8988T (cell line): ENCODE measurements at places on chromosomes 2 and 18.

DNA sequence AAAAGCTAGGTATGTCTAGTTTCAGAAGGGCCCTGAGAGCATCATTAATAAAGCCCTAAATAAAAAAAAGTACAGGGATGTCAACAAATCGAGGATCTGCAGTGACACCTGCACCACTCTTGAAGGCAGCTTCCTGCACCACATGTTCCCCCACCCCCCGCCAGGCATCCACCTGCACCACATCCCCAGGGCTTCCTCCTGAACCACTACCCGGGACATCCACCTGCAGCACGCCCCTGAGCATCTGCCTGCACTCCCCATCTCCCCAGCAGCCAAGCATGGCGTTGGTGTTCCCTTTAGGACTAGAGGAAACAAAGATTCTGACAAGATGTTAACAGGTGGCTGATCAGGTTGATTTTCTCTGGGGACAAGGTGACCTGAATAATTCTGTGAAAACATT, 55.2 kb downstream of the DLGAP1 start:
- no peak for DNase-seq

- no peak for DNase-seq
Measured at GRCh38 chr18:76431437-76432273, 63.4 kb downstream of the ZNF516 start.

GRCh38 chr2:74059137-74059775, 74.5 kb downstream of the TET3 start:
- DNase-seq = no peak

- no peak for DNase-seq
Measured at GRCh38 chr2:127128445-127128904, 21.5 kb upstream of the BIN1 start.

DNA sequence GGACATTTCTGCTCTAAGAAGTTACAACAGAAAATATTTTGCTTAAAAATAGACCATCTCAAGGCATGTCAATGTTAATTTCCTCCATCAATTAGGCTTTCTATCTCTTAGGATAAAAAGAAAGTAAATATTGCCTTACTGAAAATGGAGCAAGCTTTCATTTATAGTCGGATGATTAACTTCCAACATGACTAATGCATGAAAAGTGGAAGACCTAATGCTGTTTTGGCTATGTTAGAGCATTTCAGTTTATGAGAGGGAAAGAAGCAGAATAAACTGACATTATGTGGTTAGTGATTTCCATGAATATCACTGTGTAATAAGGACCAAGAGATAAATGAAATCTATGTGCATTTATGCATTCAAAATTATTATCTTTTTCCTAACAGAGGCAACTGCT, 475.2 kb upstream of the UBE2E3 start:
- DNase-seq = no peak

- no peak for DNase-seq
Measured at GRCh38 chr2:170772295-170772694, 2.1 kb downstream of the ERICH2 start.

DNA sequence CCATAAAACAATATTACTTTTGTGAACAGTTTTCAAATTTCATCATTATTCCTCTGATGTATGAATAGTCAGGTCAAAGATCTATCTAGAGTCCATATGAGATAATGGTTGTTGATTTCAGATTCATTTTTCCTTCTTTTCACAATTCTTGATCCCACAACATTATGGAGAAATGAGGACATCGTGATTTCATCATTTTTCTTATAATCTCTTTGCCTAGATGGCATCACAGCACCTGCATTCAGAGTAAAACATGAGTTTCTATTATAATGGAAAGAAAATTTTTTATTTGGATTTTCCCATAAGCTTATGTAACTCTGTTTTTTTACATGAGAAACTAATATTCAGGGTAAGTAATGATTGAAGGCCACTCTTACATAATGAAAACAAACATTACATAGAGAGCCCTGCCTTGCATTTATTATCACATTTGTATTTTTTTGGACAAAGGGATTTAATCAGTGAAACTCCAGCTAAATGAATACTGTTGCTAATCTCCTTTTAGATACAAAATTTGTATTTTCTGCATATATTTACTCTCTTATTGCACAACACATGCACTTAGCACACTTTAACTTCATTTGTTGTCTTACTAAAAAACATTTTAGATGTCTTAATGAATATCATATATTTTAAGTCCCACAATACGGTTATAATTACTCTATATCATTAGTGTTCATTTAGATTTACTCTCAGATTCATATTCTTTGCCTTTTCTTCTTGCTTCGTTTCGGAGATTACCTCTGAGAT, 188.4 kb upstream of the KYNU start:
- no peak for DNase-seq

DNA sequence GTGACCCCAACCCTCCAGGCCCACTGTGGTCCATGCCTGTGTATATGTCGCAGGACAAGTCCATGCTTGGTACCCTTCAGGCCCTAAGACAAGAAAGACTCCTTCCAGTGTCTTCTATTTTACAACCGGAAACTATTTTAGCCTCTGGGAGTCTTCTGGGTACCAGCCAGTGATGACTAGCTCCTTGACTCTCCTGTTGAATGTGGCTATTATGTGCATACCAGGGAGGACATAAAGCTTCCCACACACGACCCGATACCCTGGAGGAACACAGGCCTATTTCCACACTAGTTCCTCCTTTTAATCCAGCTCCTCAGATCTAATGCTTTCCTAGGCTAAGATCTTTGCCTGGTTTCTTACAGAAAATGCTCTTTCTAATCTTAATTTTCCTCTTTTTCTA, 178.1 kb downstream of the NCKAP5 start:
- DNase-seq = no peak

- DNase-seq = no peak
Measured at GRCh38 chr2:165522719-165523118, 53.2 kb downstream of the CSRNP3 start.

DNA sequence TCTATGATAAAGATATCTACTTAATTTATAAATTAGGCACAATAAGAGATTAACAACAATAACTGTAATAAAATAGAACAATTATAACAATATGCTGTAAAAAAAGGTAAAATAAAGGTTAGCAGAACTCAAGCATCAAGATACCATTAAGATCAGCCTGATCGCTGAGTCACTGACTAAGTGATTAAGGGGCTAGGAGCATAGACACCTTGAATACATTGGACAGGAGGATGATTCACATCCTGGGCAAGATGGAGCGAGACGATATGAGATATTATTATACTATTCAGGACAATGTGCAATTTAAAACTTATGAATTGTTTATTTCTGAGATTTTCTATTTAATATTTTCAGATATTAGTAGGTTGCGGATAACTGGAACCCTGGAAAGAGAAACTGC, 1277.8 kb upstream of the ZEB2 start:
- DNase-seq = no peak

- DNase-seq = no peak
Measured at GRCh38 chr2:157334335-157334734, 8.7 kb upstream of the ERMN start.

DNA sequence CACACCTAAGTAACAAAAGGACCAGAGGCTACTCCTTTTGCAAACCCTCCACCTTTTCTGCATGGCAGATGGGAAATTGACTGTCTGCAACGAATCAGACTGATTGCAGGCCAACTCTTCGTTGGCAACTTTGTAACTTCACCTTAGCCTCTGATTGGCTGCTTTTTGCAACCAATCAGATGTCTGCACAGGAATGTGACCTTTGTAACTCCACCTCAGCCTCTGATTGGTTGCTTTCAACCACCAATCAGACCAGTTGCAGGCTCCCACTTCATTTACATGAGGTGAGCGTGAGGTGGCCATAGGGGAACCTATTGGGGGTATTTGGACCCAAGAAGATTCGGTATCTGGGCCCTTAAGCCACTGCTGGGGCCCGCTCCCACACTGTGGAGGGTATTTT, 209.0 kb downstream of the EN1 start:
- DNase-seq = no peak

DNA sequence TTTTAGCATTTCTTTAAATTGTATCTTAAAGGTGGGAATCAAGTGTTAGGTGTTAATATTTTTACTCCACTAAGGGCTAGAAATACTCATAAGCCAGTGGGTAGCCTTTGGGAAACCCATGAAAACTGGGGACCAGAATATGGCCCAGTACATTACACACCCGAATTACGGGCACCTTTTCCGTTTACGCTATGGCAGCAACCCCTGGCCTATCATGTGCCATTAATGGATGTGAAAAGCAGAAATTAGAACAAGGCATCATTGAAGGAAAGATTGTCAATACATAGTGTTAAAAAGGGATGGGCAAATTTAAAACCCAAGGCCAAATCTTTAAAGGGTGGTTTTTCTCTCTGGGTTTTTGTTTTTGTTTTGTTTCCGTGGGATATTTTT, 781 bp downstream of the FARP2 start:
- DNase-seq = no peak

- no peak for DNase-seq
Measured at GRCh38 chr2:49931241-49931640, 776.9 kb upstream of the FSHR start.

GRCh38 chr2:174180726-174181236, 67.6 kb downstream of the OLA1 start:
- no peak for DNase-seq

GRCh38 chr2:236254001-236254400, 10.2 kb downstream of the ASB18 start:
- no peak for DNase-seq

DNA sequence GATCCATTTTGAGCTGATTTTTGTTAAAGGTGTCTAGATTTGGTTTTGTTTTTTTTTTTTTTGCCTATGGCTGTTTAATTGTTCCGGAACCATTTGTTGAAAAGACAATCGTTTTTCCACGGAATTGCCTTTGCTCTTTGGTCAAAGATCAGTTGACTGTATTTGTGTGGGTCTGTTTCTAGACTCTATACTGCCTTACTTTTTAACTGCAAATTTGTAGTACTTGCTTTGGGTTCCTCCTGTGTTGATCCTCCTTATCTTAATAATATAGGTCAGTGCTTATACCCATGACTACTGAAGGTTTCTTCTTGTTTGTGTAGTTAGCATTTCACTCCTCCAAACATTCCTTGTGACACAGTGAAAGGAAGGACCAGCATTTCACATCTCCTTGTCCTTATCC, 30.4 kb downstream of the CERS6 start:
- DNase-seq = no peak

DNA sequence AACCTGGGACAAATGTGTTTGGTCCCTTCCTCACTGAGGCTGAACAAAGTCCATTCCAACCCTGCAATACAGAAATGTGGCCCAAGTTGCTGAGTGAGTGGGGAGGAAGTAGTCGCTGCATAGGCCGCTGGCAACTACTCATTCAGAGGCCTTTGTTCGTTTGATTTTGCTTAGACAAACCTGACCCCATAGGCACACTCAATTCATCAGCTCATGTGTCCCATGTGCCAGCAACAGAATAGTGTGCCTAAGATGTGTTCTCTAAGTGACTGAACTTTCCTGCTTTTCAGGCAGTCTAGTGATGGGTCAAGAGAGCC, 23.0 kb downstream of the PTPN18 start:
- DNase-seq = no peak

DNA sequence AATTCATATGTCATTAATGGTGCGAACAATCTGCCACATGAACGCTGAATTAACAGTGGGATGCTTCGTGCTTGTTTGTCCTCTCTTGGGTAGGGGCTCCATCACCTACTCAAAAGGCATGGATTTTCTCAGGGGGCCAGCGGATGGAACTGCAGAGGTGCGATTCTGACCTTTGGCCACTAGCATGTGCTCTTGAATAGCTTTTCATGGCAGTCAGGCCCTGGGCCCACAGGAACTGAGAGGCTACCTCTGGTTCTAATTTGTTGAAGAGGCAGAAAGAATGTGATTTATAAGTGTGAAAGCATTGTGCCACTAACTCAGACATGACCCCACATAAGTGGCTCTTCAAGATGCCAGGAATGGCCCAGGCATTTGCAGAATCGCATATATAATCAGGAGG, 283.2 kb downstream of the INSIG2 start:
- peak; percentile 33 for DNase-seq

GRCh38 chr2:225584796-225585195, 185.3 kb downstream of the NYAP2 start:
- no peak for DNase-seq

GRCh38 chr2:133682347-133682746, 114.1 kb upstream of the NCKAP5 start:
- DNase-seq = no peak
